ENCODE measurements at places on chromosomes 16 and 17.
A peak's percentile ranks its signal among the peaks of the same experiment; 100 is the strongest.

GRCh38 chr16:68257906-68258800, 6.2 kb upstream of the SLC7A6 start:
- DNase-seq = peak; percentile 83

DNA sequence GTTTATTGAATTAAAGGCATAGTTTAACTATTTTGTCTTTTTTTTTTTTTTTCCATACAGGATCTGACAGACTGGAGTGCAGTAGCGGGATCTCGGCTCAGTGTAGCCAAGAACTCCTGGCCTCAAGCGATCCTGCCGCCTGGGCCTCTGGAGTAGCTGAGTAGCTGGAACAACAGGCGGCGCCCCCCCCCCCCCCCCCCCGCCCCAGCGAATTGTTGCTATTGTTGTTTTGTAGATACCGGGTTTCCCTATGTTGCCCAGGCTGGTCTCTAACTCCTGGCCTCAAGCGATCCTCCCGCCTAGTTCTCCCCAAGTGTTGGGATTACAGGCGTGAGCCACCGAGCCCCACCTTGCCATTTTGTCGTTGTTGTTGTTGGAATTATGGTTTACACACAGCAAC, 1.3 kb upstream of the CENPV start:
- no peak for DNase-seq

DNA sequence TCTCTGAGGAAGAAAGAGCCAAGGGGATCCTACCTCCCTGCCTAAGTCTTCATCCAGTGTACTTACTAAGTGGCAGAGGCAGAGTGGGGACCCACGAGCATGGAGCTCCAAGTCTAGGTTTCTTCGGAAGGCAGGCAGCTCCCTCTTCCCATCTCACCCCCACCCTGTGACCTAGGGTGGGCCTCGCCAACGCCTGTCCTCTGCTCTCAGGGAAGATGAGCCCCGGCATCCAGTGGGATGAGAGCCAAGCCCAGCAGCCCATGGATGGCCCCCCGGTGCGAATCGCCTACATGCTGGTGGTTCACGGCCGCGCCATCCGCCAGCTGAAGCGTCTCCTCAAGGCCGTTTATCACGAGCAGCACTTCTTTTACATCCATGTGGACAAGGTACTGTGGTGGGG, 8.3 kb downstream of the XYLT2 start:
- DNase-seq = no peak

DNA sequence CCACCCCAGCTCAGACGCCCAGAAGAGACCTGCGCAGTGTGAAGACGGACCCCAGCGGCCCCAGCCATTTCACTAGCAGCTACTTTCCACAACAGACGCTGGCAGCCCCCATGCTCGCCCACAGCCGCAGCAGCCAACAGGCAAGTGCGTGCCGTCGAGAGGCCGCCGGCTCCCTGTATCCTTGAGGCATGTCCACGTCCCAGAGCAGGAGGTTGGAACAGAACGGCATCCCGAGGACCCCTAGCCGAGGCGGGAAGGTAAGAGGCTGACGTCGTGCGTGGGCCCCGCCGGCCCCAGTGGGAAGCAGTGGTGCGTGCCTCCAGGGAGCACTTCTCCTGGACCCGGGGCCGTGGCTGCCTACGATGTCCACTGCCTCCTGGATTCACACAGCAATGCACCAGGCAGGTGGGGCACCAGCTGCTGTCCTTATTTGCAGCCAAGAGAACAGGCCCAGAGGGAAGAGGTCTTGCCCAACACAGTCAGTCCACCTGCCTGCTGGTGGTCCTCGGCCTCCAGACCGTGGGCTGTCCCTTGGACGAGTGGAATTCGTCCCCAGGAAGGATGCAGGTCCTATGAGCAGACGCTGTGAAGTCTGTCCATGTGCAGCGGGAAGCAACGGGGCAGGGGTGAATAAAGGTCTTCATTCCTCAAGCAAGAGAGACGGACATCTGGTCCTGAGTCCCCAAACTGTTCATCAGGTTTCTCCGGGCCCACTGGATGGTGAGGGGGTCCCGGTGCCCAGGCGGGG, 38.5 kb downstream of the SLC7A5 start:
- no peak for DNase-seq

DNA sequence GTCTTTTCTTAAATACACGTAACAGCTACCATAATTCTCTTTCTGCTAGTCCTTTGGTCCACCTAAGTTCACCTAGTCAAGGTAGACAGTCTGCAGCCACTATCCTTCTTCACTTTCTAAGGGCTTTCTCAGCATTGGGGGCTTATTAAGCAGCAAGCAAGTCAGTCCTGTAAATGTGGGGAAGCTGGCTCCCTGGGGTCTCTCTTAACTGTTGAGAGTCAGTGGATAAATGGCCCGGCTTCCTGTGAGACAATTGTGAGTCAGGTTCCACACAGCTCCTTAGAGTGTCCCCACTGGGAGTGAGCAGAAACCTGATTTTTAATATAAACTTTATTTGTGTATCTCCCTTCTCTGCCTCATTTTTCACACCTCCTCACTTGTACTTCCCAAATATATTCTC, 132.1 kb downstream of the CDH13 start:
- DNase-seq = no peak

GRCh38 chr17:82486231-82487094, 27.9 kb downstream of the NARF start:
- no peak for DNase-seq

GRCh38 chr17:962670-963069, 16.9 kb downstream of the NXN start:
- DNase-seq = peak; percentile 71

- no peak for DNase-seq
These were observed 24.7 kb upstream of the AQP8 start for GRCh38 chr16:25192096-25192495.

DNA sequence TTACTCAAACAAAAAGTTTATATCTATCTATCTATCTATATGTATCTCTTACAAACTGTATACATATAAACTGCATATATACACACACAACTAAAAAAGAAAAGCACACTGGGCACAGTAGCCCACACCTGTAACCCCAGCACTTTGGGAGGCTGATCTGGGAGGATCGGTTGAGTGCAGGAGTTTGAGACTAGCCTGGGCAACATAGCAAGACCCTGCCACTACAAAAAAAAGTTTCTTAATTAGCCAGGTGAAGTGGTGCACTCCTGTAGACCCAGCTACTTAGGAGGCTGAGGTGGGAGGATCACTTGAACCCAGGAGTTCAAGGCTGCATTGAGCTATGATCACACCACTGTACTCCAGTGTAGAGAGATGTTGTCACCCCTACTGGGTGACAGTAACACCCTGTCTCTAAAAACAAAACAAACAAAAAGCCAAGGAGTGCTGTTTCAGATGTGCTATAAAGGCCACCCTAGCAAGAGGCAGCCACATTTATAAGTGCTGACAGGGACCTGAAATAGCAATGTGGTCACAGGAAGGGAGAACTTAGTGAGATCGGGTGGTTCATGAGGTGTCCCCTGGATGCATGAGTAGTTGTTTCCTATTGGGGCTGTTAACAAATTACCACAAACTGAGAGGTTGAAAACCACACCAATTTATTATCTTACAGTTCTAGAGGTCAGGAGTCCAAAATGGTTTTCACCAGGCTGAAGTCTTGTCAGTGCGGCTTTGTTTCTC, 4.8 kb downstream of the CD2BP2 start:
- DNase-seq = no peak

- DNase-seq = peak; percentile 70
These were observed 246.6 kb upstream of the RPL38 start for GRCh38 chr17:73956595-73957465.

GRCh38 chr17:37043201-37043600, 94.4 kb downstream of the AATF start:
- no peak for DNase-seq

DNA sequence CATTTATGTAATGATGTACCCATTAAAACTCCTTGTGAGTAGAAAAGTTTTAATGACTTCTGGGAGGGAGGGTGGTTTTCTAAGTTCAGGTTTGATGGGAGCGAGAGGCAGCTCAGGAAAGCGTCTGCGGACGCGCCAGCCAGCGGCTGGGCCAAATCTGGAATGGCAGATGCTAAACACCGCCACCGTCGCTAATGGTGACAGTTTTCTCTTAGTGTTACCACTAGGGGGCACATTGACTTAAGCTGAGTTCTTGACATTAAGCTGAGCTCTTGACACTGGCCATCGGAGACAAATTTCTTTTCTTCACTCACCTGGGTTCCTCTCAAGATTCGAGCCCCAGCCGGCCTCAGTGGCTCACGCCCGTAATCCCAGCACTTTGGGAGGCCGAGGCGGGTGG, 6.7 kb downstream of the TRPV1 start:
- no peak for DNase-seq

DNA sequence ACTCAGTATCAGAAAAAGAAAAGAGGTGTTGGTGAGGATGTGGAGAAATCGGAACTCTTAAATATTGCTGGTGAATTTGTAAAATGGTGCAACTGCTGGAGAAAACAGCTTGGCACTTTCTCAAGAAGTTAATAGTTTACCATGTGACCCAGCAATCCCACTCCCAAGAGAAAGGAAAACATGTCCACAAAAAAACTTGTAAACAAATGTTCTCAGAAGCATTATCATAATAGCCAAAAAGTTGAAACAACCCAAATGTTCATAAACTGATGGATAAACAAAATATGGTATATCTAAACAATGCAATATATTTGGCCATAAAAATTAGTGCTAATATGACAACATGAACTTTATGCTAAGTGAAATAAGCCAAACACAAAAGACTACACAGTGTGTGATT, 2.6 kb upstream of the MAPK7 start:
- DNase-seq = no peak

- DNase-seq = no peak
These were observed 15.0 kb downstream of the NSMCE1 start for GRCh38 chr16:27253526-27253930.

DNA sequence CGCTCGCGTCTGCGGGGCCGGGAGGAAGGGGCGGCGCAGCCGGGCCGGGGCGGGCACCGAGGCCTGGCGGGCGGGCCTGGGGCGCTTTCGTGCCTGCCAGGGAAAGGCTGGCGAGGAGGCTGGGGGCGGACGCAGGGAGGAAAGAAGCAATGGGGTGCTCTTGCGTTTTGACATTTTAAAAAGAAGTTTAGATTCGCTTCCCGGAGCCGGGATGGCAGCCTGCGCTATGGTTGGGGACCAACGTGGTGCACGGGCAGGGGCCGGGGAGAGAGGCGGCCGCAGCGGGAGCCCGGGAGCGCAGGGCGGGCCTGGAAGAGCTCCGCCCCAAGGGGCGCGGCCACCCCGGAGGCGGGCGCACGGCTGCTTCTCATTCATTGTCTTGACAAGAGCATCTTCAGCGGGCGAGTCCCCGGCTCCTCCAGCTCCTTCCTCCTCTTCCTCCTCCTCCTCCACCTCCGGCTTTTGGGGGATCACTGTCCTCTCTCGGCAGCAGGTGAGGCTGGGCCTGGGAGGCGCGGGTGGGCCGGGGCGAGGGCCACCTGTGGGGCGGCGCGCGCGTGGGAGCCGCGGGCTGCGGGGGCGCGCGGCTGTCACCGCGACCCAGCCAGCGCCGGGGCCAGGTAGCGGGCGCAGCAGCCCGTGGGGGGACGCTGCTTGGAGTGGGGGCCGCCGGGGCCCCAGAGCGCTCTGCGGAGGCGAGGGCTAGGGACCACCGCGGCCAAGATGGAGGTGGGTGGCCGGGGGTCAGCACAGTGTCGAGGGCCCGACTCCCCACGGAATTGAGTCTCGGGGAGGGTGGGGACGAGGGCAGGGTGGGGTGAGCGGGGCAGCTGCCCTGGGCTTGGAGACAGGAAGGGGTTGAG, at the start of gene CORO1A:
Gene CORO1A (plus strand): TSS at position 370 of the 863 bp plus-strand sequence. CDS start 1,608 bp downstream, outside the sequence.
- peak; percentile 94 for DNase-seq

- DNase-seq = no peak
These were observed 62.0 kb downstream of the FOXL1 start for GRCh38 chr16:86640265-86640843.

DNA sequence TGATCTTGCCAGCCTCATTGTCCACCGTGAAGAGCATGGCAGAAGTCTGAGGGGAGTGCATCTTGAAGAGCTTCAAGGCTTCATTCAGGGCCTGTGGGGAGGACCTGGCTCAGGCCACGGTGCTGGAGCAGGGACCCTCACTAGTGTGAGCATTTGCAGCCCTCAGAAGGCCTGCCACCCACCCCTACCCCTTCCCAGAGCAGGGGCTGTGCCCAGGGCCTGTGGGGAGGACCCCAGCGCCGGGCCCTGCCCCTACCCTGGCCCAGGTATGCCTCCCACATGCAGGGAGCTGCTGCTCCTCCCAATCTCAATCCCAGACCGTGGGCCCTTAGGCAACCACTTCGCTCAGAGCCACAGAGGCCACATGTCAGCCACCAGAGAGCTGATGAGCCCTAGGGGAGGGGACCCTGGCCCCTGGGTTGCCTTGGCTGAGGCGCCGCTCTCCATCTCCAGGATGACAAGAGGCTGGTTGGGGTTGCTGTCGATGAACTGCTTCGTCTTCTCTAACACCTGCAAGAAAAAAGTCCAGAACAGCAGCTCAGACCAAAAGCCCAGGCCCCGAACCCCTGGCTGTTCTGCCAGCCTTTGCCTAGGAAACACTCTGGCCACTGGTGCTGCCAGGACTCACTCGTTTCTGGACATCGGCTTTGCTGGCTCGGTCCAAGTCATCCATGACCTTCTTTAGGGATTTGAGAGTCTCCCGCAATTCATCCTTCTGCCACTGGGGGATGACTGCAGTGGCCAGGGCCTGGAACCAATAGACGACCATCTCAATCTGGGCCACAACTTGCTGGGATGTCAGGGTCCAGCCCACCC, 1.8 kb upstream of the EXOSC6 start:
- no peak for DNase-seq

DNA sequence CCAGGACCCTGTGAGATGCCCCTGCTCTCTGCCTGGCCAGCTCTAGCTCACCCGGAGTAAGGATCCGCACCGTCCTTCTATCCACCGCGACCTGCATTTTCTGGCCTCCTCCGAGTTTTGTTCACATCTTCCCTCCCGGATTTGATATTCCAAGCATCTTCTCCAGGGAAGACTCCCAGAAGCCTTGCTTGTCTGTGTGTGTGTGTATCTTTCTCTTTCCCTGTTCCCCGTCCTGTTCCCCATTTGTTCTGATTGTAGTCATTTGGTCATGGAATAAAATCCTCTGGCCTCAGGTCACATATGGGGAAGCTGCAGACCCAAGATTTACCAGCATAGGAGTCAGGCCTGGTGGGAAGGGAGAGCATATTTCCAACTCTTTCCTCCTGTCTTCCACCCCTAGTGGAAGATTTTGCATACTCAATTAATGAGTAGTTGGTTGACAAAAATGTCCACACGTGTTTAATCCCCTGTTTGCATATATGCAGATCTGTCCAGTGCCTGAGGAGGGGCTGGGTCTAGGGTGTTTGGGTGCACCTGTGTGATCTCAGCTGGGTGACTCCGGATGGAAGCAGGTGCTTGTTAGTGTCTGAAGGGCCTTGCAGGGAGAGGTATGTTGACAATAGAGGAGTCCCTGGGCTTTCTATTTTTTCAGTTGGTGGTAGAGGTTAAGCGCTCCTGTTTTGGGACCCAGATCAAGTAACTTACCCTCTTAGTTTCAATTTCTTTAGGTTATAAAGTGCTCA, 1.9 kb downstream of the PRAC1 start:
- DNase-seq = no peak

All from retina (tissue), 1 donor.